NCI-H2029 (cell line): ENCODE measurements at places on chromosomes 13 and 19.

DNA sequence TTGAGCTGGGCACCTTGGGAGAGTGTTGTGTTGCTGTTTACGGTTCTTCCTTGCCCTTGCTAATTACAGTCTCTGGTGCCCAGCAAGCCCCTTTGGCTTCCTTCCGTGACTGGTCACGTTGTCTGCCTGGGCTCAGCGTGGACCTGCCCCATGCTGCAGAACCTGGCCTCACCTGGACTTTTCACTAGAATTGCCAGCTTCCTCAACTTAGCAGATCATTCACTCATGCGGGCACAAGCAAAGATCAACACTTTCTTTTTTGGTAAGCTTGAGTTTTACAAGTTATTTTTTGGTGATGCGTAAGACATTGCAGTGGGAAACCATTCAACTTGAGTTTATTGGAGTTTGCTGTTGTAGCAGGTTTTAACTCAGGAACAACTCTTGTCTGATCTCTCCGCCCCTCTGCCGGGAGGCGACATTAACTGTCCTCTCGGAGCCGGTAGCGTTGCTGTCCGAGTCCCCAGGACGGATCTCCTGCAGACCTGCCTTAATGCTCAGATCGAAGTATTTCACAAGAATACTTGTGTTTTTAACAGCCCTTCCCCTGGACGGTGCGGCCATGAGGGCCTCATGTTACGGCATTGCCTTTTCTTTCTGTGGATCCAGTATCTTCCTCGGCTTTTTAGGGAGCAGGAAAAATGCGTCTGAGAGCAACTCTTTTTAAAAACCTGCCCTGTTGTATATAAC, 15.7 kb upstream of the TEX29 start:
- no peak for DNase-seq

DNA sequence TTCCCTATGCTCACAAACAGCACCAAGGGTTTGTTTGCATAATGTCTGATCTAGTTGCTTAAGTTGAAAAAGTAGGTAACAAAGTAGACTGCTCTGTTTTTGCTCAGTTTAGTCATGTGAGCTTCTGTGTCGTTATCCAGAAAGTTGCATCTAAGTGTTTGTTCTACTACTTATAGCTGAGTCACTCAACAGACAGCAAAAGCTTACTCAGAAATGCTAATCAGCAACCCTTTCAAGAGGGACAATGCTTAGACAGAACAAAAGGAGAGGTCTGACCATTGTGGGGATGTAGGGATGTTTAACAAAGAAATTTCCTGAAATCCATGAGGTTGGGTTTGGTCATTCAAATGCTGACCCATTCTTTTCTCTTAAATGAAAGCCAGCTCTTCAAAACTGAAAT, 106.4 kb downstream of the ATP8A2 start:
- DNase-seq = no peak

DNA sequence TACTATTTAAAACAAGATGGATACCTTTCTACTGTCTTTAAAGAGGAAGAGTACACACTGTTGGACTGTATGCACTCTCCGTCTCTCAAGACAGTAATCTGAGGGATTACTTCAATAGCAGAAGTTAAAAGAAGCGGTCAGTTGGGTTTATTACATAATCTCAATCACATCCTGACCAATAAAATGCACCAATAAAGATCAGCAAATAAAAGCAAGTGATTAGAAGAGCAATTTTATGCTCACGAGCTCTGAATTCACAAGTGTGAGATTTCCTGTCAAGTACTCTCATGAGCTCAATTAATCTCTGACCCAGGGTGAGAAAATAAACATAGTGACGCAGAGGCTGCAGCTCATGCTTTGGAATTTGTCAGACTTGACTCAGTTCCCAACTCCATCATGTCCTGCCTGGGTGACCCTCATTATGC, 12.2 kb downstream of the ABCC4 start:
- DNase-seq = no peak

GRCh38 chr13:52361225-52361624, 44.7 kb downstream of the THSD1 start:
- no peak for DNase-seq

GRCh38 chr13:25447396-25447795, 75.6 kb downstream of the ATP8A2 start:
- no peak for DNase-seq

GRCh38 chr19:53903055-53903680, 5.9 kb upstream of the CACNG7 start:
- no peak for DNase-seq

DNA sequence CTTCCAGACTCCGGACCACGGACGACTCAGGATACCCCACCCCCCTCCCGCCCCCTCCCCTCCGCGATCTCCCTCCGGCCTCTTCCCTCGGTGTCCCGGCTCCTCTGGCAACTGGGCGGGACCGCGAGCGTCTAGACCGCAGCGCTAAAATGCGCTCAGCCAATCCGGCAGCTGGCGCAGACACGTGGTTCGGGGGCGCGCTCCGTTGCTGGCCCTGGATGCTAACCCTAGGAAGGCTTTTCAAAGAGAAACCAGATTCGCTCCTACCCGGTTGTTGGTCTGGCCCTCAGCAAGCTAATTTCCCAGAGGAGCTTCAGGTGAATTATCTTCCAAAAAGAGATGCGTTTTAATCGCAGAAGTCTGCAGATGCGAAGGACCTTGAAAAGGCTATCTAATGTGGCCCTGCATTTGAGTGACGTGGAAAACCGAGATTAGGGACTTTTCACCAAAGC, at the start of gene DZIP1:
DZIP1 (minus strand) TSS at position 106 of the 452 bp plus-strand sequence. CDS start 2,677 bp downstream, outside the sequence.
- no peak for DNase-seq

DNA sequence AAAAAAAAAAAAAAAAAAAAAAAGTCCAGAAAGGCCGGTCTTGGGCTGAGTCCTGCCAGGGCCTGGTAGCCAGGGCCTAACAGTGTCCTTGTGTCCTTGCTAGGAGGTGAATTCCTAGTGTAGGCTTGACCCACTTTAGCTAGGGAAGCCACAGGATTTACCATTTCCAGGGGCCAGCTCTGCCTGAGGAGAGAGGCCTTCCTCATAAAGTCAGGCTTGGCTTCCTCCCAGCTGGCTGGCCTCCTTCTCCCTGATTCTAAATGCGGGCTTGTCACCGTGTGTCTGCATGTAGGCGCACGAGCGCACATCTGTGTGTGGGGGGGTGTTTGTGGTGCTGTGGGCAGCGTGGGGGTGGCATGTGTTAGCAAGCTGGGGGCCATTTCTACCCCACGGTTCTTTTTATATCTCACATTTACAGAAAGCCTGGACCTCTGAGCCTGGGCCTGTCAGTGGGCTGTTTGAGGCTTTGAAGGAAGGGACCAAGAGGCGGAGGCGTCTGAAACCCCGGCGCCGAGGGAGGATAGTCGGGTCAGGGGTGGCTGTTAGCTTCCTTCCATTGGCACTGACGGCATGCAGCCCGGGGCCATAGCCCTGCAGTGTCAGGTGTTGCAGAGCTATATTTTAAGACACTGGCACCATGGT, 31.7 kb downstream of the IER2 start:
- DNase-seq = peak; percentile 37

DNA sequence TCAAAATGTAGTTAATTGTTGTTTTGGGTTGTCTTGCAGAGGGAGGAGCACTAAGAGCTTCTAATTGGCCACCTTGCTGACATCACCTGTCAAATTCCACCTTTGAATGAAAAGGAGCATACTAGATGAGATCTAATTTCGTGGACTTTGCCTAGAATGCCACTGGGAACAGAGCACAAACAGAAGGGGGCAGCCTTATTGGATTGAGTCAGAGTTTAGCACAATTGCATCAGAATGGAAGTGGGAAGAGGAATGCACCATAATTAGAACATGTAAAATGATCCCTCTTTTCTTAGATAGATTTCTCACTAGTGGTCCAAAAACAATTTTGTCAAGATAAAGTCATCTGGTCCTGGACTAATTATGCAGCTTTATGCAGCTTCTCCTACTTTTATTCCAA, 1552.2 kb downstream of the PCDH9 start:
- DNase-seq = no peak

GRCh38 chr19:31553112-31553845, 204.0 kb upstream of the TSHZ3 start:
- no peak for DNase-seq

DNA sequence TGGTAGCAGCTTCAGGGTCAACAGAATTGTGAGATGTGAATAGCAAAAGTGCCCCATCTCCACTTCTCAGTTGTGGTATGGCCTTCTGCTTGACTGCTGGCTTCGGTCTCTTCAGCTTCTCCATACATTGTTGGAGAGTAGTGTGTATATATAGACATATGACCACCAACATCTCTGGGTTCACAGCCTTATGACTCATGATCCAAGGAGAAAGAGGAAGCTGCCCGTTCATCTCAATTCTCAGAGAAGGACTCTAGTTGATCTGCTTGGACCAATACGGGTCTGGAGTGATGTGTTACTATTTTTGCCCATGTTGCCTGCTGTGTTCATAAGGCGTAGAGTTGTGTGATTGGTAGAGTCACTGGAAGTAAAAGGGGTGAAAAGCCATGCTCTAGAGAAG, 3.6 kb upstream of the COMMD6 start:
- no peak for DNase-seq

- peak; percentile 16 for DNase-seq
These were observed 299.0 kb downstream of the ITGBL1 start for GRCh38 chr13:101751488-101751887.

- DNase-seq = no peak
These were observed 9.5 kb downstream of the ADAMTSL5 start for GRCh38 chr19:1503089-1503924.

GRCh38 chr13:73960474-73960873, 173.7 kb downstream of the KLF12 start:
- no peak for DNase-seq

DNA sequence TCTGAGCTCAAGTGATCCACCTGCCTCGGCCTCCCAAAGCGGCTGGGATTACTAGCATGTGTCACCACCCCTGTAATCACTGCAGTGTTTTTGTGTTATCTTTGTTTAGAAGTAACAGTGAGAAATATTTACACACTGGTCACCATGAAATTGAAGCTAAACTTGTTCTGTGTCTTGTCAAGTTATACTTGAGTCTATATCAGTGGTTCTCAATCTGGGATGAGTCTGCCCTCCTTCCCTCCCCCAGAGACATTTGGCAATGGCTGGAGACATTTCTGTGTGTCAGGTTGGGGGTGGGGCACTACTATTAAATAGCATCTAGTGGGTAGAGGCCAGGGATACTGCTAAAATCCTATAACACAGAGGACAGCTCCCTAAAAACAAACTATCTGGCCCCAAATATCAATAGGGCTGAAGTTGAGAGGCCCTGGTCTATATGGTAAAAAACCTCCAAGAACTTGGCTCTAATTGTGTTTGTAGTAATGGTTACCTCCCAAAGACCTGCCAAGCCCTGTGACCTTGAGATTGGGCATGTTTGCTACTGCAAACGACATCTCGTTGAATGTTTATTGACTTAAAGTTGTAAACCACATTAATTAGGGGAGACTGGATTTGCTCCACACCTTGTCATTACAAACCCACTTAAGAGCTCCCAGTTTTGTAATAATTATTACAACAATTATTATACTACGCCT, 6.9 kb downstream of the CTU1 start:
- no peak for DNase-seq

DNA sequence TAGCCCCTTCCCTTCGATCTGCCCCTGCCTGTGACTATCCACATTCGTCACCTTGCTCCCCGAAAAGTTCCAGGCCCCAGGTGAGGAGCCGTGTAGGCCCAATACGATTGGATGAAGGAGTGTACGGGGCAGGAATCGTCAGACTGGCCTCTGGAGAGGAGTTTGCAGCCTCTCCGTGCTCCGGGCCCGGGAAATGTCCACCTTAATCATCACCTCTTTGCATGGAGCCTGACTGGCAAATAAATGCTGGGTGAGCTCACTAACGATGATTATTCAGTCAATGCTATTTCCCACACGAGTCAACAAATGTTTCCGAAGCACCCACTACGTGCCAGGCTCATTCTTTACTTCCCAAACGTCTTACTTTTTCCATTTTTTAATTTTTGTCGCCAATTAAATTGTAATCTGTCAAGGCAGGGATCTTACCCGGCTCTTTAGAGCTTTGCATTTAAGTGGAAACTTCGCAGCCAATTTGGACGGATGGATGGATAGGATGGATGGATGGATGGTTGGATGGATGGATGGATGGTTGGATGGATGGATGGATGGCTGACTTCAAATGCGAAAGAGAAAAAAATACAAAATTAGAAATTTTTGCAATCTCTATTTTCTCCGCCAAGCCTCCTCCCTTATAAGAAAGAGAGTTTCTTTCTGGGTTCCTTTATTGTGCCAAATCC, 45.8 kb downstream of the TGDS start:
- no peak for DNase-seq

GRCh38 chr13:40179445-40180281, 486.8 kb downstream of the FOXO1 start:
- DNase-seq = no peak

GRCh38 chr13:66967811-66968597, 262.1 kb downstream of the PCDH9 start:
- no peak for DNase-seq
